ENCODE measurements at places on chromosomes 7 and 10.

- DNase-seq, result no peak
These were observed 88.0 kb downstream of the ATXN7L1 start for GRCh38 chr7:105788356-105788755.

DNA sequence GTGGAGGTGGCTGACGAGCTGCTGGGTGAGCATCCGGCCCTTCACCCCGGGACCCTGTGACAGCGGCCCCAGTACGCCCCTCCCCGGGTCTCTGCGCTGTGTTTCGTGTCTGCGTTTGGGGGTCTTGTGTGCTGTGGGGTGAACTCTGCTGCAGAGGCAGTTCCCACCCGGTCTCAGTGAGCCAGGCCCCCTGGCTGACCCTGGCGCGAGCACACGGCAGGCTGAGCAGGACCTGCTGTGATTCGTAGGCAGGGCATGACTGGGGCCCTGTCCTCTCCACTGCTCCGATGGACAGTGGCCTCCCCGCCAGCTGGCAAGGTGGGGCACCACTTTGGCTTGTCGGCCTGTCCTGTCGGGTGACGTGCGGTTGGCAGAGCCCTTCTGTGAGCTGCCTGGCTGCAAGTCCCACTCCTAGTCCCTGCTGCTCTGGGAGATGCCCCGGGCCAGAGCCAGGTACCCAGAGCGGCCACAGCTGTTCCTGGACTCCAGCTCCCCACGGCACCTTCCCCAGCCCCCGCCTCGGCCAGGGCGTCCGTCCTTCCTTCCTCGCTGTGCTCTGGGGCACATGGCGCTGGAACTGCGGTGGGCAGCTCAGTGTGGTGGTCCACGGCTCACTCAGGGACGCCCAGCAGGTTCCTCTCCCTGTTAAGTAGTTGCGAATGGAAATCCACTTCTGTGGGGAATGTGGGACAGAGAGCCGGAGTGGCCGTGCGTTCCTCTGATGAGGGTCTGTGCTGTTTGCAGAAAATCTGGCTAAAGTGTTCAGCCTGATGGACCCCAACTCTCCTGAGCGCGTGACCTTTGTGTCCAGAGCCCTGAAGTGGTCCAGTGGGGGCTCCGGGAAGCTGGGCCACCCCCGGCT, 10.5 kb downstream of the GET4 start:
- DNase-seq, result no peak

DNA sequence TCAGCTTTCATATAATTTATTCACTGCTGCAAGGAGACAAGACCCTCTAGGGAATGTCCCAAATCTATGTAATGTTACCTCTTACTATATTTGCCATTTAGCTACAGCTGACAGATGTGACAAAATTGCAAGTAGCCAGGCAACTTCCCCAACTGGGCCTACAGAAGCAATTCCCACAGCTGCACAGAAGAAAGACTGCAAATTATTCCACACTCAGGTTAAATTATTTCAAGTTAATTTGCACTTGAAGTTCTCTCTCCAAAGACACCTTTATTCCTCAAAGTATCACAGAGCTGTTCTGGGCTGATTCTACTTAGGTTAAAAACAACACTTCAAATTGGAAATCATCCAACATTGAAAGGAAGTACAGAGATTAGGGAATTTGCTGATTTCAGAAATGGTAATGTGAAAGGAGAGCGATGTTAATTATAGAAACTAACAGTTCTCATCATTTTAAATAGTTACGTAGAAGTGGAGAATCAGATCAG, 133.6 kb downstream of the THSD7A start:
- peak; percentile 88 for DNase-seq

DNA sequence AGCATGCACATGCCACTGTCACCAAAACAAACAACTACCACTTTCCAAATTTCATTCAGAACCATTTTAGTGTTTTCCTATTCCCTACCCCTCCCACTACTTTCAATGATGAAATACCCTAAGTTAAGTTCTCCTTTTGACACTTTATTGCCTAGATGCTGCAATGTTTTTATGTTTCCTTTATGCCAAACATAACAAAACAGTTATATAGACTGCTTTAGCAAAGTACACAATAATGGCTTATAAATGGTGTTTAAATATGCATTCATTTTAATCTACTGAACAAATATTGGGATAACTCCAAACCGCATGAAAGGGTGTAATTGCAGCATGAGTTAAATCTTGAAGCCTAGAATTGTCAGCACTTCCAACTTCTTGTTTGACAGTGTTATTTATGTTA, 69.2 kb downstream of the PHYHIPL start:
- no peak for DNase-seq

DNA sequence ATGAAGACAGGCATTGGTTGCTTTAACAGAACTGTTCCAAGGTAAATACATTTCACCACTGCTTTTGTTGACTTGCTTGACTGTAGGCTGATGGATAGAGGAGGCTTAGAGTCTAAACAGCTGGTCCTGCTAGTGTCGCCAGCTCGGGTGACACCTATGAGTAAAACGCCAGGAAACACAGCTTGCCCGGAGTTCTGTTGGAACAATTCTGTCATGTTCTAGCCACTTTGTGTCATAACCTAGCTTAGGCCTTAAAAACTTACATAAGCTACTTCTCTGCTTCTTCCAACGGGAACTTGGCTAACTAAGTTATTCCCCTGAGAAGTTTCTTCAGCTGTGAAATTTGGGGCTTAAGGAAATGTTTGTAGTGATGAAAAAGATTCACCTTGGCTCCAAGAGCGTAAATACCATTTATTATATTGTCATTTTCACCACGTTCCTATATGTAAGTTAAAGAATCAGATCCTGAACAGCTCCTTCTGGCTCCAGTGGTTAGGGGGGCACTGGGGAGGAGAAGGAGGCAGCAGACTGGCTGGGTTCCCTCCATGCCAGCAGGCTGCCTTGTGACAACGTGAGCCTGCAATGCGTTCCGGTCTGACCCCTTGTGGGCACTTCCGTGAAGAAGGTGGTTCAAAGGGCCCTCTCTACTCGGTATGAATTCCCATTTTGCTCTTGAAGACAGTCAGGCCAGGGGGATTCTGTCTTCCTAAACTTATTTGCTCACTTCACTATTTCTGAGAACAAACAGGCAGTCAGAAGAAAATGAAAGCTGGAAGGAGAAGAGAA, 253.2 kb downstream of the BMPER start:
- no peak for DNase-seq

- no peak for DNase-seq
These were observed 64.9 kb downstream of the SCRN1 start for GRCh38 chr7:29924684-29925083.

- DNase-seq, result no peak
These were observed 4.3 kb downstream of the EN2 start for GRCh38 chr7:155462163-155462735.
